NCI-H345 (cell line): ENCODE measurements at places on chromosomes 1 and 21.

GRCh38 chr1:239817801-239818200, 273.9 kb upstream of the FMN2 start:
- DNase-seq: no peak

DNA sequence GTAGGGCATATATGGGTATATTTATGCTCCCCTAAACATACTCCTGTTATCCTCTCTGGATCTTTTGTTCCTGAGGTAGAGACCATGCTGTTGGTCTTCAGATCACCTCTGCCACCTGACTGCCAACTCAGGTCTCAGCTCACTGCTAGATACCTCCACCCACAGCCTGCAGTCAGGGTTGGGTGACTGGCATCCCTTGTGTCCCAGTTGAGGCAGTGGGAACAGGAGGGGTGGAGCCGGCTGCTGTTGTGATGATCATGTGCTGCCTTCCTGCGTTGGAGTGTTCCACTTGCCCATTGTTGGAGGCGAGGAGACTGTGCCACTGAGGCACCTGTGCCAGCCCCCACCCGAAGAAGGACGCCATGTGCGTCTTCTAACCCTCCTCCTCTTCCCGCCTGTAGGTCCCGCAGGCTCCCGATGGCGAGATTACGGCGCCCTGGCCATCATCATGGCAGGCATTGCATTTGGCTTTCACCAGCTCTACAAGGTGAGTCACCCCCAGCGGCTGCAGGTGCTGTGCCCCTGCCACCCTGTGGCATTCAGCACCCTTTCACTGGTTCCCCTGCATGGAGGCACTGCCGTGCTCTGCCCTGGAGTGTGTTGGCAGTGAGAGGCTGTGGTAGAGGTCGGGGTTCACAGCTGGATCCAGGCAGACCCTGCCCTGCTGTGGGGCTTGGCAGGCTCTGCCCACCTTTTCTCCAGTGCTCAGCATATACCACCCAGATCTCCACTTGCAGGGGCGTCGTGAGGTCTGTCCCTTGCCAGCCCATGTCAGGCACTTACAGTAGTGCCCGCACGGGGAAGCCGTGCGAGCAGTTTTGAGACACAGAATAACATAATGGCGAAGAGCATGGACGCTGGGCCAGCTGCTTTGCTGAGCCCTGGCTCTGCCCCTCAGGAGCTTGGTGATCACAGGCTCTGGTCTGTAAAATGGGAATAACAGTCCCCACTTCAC, 143.5 kb downstream of the PEX14 start:
- no peak for DNase-seq

DNA sequence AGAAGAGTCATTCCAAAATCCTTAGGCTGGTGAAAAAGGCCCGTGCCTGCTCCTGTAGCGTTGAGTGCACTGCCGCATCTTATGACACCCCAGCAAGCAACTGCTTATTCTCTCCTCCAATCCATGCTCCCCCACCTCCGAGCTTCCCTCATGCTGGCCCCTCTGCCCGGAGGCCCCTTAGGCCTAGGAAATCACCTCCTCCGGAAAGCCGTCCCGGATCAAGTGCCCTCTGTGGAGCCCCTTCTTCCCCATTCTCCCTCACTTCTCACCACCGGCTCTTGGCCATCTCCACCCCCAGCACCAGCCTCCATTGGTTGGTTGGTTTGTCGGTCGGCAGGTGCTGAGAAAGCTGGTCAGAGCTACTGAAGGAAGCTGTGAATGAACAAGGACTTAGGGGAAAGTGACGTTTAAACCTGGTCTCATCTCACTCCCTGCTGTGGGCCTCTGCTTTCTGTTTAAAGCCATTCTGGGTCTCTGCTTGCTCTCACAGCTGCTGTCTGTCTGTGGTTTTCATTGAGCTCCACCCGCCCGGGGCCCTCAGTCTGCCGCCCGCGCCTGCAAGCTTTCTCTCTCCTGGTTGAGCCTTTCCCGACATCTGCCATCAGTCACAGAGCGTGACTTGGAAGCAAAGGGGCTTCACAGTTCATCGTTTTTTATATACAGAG, 122.2 kb downstream of the KCNN3 start:
- DNase-seq: peak; percentile 86

DNA sequence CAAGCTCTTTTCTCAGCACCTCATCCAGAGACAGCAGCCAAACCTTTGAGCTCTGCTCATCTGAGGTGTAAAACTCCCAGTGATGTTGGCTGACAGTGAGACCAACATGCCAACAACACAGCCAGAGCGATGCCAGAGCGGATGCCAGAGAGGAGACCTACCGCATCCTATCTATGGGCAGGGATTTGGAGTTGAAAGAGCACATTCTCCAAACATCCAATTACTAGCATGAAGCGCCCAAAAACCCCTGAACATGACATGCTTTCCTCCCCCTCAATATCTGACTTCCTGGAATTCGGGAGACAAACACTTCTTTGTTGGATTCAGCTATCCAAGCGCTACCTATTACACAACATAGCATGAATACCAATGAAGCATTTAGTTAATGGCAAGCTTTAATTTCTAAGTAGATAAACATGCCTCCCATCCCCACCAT, 23.1 kb upstream of the PAXBP1 start:
- no peak for DNase-seq

GRCh38 chr1:231001892-231002291, 23.0 kb downstream of the ARV1 start:
- no peak for DNase-seq

- no peak for DNase-seq
Measured at GRCh38 chr1:11176081-11176706, 13.0 kb upstream of the ANGPTL7 start.

- DNase-seq: no peak
Measured at GRCh38 chr1:70436622-70437251, 25.7 kb downstream of the CTH start.

DNA sequence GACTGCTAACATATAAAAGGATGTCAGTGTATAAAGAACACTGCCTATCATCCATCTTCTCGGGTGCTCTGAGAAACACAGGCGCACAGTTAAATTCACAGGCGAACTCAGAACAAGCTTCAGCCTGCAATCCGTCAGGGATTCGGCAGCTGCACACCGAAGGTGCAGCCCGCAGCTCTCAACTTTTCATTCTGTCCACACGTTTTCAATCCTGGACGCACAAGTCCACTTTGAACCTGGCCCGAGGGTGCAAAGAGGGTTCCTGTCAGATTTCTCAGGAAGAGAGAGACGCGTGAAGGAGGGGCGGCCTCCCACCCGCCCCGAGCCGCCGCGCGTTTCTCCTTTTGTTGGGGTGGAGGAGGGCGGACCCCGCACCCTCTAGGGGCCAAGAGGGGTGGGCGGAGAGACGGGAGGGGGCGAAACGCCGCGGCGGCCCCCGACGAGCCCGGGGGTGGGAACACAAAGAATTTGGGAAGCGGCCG, 724 bp downstream of the DOCK7 start:
- DNase-seq: peak; percentile 47

DNA sequence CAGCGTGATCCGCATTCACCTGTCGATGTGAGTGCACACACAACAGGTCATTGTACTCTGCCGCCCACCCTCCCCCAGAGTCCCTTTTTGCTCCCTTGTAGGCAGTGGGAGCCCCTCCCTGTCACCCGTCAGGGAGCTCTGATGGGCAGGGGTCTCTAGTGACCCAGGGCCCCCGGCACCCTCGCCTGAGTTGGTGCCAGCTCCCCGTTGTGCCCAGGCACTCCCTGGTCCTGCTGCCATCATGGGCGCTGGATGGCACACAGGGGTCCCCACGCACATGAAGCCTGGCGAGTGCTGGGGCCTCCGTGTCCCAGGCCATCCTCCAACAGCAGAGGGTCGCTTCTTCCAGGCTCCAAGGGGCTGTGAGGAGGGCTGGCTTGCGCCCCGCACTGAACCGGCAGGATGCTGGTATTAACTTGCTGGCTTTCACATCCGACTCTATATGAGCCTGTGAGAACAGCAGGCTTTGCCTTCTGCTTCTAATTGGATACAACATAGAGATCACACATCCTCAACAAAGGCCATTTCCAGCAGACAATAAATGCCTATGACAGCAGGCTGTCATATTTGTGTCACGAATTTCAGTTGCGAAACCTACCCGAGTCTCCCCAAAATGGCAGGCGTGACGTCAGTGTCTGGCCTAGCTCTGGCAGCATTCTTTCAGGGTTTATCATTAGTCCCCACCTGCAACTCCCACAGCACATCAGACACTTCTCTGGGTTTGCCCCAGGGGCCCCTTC, 35.4 kb downstream of the KIAA1614 start:
- no peak for DNase-seq

DNA sequence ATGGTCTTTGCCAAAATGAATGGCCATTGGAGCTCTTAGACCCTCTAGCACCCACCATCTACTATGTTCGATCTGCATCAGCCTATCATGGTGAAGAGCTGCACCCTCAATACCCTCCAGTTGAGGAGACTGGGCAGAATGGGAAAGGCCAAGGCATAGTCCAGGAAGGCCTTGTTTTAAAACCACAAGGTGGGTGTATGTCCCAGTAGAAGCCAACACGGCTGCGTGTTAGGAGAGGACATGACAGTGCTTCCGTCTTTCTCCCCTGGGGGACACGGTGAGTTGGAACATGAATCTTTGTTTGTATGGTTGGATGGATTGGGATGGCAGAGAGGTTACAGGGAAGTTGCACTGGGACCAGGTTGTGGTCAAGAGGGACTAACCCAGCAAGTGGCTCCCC, 18.6 kb upstream of the SH3D21 start:
- no peak for DNase-seq

- no peak for DNase-seq
Measured at GRCh38 chr1:15201849-15202551, 45.0 kb upstream of the FHAD1 start.

GRCh38 chr21:39108291-39109162, 74.7 kb downstream of the PSMG1 start:
- DNase-seq: no peak

DNA sequence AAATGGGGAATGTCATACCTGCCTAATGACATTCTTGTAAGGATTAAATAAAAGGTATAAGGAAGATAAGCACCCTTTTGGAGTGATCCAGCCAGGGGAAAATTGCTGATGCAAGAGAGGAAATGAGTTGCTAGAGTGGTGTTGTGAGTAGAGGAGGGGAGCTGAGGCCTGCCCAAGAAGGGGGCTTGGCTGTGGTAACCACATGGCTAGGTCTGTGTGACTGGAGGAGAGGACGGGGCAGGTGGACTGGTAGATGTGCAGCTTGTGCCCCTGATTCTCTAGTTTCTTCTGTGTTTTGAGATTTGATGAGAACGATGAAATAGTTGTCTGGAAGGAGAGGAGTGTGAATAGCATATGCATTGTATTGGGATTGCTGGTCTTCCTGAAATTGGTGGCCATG, 6.6 kb downstream of the TXLNA start:
- DNase-seq: no peak

GRCh38 chr1:66940981-66941380, 16.2 kb downstream of the MIER1 start:
- no peak for DNase-seq

- no peak for DNase-seq
Measured at GRCh38 chr1:197845886-197846285, 56.5 kb upstream of the C1orf53 start.

DNA sequence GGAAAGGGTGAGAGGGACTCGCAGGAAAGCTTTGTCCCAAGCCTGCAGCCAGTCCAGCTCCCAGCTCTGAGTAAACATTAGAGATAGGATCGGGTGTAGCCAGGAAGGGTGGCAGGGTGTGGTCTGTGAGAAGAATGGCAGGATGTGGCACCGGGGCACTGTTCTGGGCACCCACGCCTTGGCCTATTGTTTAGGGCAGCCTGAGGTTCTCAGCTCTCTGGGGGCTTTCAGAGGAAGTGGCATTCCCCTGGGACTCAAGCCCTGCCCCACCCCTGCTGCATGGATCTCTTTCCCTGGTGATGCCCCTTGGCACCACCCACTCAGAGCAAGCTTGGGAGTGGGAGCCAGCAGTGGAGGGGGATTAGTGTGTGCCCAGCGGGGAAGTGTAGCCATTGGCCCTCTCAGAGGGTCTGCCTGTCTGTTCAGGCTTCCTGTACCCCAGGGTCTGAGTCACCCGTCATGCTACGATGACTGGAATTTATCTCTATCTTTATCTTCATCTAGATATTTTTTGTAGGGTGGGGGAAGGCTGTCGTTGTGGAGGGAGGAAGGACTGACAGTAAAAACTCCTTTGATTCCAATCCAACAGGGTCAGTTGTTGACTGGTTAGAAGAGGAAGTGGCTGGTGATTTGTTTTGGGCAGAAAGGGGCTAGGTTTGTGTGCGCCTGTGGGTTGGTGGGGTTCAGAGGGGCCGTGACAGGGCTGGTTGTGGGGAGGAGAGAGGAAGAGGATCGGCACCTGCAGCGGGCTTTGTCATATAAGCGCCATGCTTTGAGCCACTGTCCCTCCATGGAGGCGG, 31.6 kb downstream of the SOX13 start:
- peak; percentile 28 for DNase-seq

DNA sequence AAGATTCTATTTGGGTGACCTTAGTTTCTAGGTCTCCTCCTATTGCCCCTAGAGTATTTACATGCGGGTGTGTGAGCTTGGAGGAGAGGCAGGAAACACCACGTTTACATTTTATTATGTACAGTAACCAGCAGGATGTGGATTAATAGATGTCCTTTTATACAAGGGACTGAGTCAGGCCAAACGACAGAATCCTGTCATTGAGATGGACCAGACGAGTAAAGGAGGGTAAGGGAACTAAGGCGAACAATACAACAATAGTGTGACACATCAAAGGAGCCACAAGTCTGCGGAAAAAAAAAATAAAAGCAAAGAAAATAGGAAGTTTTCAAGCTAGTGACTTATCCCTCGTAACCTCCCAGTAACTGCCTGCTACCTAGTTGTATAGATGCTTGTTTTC, 151.1 kb downstream of the GABPA start:
- no peak for DNase-seq

DNA sequence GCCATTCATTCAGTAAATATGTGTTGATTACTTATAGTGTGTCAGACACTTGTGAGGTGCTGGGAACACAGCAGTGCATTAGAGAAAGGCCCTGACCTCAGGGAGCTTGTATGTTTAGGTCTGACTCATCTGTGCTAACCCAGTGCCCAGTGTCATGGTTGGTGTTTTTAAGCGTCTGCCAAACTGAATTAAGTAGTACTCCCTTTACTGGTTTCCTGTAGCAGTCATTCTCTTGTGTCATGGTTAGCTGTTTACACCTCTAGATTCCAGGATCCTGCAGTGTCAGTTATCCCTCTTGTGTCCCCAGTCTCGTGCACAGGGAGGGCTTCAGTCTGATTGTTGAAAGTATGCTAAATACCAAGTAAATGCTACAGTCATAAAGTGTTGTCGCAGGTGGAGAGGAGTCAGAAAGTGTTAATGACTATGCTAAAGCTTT, 14.2 kb downstream of the UCK2 start:
- DNase-seq: no peak

DNA sequence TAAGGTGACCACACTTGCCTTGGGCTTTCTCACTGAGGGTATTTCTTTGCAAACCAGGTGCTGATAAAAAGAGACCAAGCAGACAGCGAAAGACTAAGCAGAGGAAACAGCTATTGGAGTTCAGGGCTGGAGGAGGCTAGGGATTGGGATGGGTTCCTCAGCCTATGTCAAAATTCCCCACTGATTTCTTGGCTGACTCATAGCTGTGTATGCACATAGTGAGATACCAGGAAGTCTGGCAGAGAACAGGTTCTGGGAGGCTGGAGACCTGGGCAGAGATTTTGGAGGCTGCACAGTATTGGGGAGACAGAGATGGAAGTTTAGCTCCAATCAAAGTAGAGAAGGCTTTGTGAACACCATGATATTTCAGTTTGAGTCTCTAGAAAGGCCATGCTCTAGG, 25.3 kb downstream of the YARS1 start:
- DNase-seq: no peak
